Stimulated activated CD4-positive, alpha-beta T cell treated with anti-CD3 and anti-CD28 coated beads, Interleukin-1b, Interleukin-23, amount 100 ng/mL, for 4 hours (primary cell): ENCODE measurements at places on chromosomes 3 and 15.

DNA sequence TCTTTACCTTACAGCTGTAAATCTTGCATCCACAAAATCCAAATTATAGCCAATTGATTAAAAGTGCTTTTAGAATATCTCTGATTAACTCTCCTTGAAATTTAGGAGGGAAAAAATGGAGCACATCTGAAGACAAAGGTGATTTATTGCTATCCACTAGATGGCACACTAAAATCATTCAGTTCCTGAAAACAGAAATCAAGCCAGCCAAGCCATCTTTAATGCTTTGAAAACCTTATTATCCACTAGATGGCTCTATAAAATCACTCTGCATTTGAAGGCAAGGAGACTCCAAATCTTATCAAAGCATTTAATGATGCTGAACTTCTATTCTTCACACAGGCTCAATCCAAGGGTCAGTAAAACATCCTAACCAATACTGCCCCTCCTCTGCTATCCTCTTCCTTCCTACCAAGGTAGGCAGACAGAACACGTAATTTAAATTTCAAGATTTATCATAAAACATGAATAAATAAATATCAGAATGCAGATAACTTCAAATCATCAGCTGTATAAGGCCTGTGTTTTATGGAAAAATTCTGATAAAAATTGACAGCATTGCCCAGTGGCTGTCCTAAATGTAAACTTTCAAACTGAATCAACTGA, 48.4 kb downstream of the GOLIM4 start:
- DNase-seq = no peak

DNA sequence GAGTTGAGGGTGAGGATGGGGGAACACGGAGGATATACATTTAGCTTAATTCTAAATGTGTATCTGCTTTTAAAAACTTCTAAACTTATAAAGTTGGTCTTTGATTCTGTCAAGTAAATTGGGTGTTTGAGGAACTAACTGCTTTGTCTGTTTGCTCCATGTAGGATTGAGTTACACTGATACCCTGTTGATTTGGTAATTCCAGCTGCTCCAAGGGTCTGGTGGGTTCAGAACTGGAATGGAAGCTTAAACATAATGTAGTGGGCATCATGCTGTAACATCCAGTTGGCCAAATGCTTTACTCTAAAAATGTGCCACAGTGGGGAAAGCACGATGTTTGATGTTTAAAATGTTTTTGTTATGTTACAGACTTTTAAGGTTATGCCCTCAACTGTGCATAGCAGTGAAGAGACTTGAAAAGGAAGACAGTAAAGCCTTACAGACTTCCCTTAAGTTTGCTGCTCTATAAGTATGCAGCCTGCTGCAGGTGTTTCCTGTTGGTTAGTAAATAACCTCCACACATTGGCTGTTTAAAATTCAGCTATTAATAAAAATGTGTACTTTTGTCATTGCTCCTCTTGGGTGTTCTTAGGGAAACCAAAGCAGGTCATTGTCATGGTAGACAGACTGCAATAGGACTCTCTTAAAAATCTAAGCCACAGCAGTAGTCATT, 5.9 kb upstream of the EDEM1 start:
- no peak for DNase-seq

DNA sequence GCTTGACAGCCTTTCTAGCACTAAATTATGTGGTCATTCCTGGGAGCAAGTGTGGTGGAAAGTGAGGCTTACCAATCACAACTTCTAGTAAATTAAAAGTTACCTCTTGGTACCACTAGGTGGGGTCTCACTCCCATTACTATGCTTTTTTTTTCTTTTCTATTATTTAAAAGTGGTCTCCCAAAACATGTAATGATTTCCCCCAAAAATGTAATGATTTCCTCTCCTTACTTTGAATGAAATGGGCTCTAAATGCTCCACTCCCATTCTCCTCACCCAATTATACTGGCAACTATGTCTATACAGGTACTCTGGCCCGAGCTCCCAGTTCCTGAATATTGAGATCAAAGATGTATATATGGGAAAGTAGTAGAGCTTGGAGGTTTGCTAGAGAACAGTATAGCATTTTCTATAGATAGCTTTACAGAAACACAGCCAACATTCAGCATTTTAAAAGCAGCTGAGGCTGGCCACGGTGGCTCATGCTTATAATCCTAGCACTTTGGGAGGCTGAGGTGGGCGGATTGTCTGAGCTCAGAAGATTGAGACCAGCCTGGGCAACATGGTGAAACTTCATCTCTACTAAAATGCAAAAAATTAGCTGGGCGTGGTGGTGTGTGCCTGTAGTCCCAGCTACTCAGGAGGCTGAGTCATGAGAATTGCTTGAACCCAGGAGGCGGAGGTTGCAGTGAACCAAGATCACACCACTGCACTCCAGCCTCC, 70.9 kb downstream of the DCUN1D1 start:
- no peak for DNase-seq

DNA sequence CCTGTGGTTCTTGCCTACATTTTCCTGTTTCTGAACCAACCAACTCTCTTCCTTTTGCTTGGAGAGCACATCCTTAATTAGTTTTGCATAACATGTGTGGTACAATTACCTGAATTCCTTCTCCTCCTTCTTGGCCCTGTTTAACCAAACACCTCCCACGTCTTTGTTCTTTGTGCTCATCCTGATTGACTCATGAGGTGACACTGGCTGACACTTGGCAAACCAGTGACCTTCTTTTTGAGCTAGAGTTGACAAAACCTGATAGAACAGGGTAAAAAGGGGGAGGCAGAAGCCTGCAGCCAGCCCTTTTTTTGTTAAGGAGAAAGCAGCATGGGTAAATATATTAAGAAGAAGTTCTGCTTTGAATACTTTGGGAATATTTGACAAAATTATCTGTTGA, 99.2 kb upstream of the SAMMSON start:
- no peak for DNase-seq

GRCh38 chr3:163776743-163777142, 1301.6 kb downstream of the SI start:
- DNase-seq = no peak

DNA sequence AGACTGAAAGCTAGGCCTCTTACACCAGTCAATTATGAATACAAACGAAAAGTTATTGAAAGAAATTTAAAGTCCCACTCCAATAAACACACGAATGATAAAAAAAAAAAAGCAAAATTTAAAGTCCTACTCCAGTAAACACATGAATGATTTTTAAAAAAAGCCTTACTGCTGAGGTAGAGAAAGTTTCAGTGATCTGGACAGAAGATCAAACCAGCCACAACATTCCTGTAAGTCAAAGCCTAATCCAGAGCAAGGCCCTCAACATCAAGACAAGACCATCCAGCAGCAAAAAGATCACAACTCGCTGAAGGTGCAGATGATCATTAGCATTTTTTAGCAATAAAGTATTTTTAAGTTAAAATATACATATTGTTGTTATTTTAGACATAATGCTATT, 95.6 kb upstream of the LIPC start:
- no peak for DNase-seq

DNA sequence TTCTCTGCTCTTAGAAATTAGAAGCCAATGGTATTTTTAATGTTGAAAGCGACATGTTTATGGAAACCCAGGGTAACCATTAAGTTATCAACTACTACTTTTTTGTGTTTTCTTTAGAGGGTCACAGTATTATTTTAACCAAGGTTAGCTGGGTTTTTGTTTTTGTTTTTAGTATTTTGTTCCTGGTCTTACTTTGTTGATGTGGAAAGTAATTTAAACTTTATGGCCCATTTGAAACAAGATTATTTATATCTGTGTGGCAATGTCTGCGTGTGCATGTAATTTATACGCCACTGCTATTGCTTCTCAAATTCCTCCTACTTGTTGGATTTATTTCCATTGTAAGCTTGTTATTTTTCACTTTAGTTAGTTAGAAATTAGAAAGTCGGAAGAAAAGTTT, 722.1 kb upstream of the NR2F2 start:
- no peak for DNase-seq

DNA sequence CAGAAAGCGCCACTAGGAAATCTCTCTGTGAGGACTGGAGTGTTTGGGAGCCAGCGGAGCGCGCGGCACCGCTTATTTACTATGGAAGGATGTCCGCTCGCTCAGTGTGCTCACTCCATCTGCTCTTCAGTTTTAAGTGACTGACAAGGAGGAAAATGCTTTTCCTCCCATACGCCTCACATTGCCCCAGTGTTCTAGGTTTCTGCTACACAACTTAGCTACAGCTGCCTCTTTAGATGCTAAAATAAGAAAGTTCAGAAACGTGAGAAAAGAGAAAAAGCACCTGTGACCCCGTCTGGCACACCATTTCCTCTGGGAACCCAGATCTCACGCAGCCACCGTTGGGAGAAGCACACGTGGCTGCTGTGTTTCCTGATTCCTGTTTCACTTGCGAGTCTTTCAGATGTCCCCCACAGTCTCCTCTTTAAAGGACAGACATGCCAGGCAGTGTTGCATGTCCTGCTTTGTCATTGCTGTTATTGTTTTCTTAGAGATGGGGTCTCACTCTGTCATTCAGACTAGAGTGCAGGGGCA, 11.7 kb upstream of the MUSTN1 start:
- DNase-seq = no peak

GRCh38 chr3:106552351-106553043, 683.7 kb upstream of the CBLB start:
- DNase-seq = no peak

DNA sequence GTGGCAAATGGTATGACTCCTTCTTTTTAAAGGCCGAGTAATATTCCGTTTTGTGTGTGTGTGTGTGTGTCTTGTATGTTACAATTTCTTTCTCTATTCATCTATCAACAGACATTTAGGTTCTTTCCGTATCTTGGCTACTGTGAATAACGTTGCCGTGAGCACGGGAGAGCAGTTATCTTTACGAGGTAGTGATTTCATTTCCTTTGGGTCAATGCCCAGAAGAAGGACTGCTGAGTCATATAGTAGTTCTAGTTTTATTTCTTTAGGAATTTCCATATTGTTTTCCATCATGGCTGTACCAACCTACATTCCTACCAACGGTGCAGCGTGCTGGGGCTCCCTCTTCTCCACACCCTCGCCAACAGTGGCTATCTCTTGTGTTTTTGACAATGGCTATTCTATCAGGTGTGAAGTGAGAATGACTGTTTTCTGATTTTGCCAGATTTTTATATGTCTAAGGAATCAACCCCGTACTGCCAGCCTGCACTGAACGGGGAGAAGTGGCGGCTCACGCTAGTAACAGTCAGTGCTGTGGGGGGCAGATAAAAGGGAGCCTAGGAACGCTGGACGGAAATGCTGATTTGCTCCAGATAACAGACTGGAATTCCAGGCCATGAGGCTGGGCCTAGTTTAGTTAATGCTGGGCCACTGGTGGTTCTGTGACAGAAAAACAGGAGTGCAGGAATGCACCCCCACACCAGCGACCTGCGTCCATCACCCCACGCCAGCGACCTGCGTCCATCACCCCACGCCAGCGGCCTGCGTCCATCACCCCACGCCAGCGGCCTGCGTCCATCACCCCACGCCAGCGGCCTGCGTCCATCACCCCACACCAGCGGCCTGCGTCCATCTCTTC, 168.1 kb downstream of the XXYLT1 start:
- DNase-seq = no peak

DNA sequence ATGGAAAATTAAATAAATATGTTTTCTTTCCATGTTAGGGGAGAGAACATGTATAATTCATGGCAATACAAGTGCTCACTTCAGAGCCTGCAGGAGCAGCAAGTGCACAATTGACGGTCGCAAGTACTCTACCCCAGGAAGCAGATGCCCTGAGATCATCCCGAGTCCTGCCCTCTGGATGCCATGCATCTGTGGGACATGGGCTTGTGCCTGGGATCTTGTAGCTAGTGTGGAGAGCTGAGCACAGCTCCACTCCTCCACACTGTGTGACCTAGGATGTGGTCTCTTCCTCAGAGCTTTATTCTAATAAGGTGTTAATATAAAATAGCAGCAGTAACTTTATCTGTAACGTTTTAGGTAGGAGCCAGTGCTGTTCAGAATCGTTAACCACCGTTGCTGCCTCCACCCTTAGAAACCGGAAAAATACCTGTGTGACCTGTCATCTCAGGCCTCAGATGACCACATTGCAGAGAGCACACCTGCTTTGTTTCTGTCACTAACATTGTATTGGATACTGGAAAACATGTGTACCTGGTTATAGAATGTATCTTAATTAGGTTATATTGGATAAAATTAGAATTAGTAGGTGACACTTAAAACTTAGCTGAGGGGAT, 105.0 kb upstream of the GOLGA6L6 start:
- DNase-seq = no peak

- DNase-seq = no peak
Observed at GRCh38 chr3:89419647-89420241, 312.3 kb downstream of the EPHA3 start.

DNA sequence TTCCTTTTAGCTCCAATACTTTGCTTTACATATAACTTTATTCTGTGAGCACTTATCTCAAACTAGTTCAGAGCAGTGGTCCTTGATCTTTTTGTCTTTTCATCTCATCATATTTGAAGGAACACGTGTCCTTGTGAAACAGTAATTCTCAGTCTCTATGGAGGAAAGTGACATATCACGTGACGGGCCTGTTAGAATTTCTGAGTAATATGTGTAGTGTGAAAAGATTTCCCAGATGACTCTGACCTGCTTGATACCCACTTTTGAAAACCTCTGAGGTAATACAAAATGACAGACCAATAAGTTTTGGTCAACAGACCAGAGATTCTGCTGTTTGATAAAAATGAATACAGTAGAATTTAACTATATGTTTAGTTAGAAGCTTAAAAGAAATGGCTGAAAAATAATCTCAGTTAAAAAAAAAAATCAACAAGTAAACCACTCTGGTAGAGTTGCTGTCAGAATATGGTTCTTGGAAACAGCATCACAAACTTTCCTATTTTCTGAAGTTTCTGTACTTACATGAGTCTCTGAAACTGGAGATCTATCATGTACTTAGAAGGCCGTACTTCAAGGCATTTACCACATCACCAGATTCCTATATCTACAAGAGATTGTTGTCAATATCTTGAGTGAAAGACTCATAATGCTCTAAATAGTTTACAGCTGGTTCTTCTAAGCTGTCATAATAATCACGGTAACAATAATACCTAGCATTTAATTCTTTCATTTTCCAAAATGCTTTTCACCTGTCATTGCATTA, 590.2 kb upstream of the TBL1XR1 start:
- DNase-seq = no peak

- DNase-seq = no peak
Observed at GRCh38 chr3:80993241-80993945, 768.1 kb downstream of the GBE1 start.

DNA sequence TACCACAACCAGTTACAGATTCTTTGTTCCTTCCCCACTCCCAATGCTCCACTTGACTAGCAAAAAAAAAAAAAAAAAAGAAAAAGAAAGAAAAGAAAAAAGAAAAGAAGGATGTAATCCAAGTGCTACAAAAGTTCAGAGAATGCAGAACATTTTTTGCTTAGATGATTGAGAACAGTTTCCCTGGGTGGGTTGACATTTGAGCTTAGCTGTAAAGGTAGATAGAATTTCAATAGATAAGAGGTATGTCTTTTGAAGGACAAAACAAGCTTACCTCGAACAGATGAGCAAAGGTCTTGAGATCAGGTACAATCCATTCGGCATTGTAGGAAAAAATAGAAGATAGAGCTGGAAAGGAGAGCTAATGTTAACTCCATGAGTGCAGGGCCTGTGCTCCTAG, 344.6 kb upstream of the NECTIN3 start:
- no peak for DNase-seq
